CD14-positive monocyte (primary cell): ENCODE measurements at places on chromosomes 6 and 20. TPM values are rescaled to one million over a fixed set of nuclear protein-coding genes. Genes with fewer than 3 reads are reported as not detected.
A peak's percentile ranks its signal among the peaks of the same experiment; 100 is the strongest.

DNA sequence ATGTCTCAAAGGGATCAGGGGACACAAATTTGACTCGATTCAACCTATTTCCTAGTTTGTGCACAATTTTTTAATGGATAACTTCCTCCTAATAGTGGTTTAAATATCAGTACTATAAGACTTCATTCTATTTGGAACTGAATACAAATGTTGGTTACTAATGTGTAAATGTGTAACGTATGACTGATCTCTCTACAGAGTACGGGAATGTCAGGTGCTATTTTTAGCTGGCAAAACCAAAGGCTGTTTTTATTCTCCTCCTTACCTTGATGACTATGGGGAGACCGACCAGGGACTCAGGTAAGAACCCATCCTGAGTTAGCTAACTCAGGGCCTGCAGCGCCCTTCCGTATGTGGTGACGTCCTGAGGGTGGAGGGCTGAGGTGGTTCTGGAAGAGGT lies 33.0 kb downstream of the PRPH2 start:
- peaks cover 87% of the 10 kb centered on the region for H3K36me3 ChIP-seq
- no peaks in the 10 kb centered on the region for H3K27me3 ChIP-seq
- H3K4me1 ChIP-seq: no peaks in the 10 kb centered on the region
- H3K27ac ChIP-seq: no peak overlapping the region
- H3K4me3 ChIP-seq: no peak overlapping the region
- no peak for DNase-seq

DNA sequence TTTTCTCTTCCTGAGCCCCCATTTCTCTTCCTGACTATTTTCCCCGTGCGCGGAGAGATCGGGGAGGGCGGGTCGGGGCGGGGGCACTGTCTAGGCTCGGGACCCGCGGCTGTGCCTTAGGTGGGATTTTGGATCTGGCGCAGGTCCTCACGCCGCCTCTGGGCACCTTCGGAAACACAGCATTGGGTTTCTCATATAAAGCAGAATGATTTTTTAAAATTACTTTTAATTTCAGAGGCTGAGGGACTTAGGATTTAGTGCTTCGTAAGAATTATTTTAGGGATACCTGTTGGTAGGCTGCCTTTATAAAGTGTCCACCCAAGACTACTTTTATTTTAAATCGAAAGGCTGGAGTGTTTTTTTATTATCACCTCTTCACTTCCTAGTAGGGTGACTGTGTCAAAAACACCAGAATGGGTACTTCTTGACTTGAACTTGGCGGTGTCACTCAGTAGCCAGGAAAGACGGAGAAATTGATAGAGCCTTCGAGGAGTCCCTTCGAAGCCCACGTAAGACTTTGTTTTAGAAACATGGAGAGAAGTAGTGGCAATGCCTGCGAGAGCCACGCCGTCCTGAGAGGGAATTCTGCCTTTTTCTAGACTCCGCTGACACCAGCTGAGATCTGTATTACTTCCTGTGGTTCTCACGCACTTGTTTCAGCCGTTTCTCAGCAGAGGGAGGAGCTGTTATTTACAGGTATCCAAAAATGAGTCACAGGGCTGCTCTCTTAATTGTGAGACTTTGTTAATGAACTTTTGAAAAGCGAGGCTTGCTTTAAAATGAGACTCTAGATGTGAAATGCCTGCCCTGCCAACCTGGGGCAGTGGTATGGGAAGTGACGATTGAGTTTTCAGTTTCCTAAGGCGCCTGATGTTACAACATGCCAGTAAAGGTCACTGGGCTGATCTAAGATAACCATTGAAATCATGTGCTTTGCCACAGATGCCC lies 667 bp downstream of the STX11 start:
- H3K4me3 ChIP-seq: peak overlapping the region; percentile 90
- H3K36me3 ChIP-seq: peaks cover 27% of the 10 kb centered on the region
- peaks cover 51% of the 10 kb centered on the region for H3K4me1 ChIP-seq
- H3K27ac ChIP-seq: peak overlapping the region; percentile 96

- no peaks in the 10 kb centered on the region for H3K27me3 ChIP-seq
- H3K4me1 ChIP-seq: peaks cover 7% of the 10 kb centered on the region
- DNase-seq: no peak
- no peaks in the 10 kb centered on the region for H3K36me3 ChIP-seq
- H3K27ac ChIP-seq: no peak overlapping the region
These were observed 7.1 kb downstream of the PLTP start for GRCh38 chr20:45904583-45905504.

GRCh38 chr20:51800872-51801121 lies 1.5 kb downstream of the SALL4 start:
- peaks cover 32% of the 10 kb centered on the region for H3K27me3 ChIP-seq
- H3K4me3 ChIP-seq: peak overlapping the region; percentile 72
- no peaks in the 10 kb centered on the region for H3K36me3 ChIP-seq
- H3K27ac ChIP-seq: no peak overlapping the region
- peaks cover 28% of the 10 kb centered on the region for H3K4me1 ChIP-seq

Gene CYP24A1
- polyA plus RNA-seq: not detected in 2 replicates

Gene FILIP1
- not detected for polyA plus RNA-seq
